ENCODE measurements at places on chromosomes 2 and 18. TPM values are rescaled to one million over a fixed set of nuclear protein-coding genes. Genes with fewer than 3 reads are reported as not detected.

The MBD5 gene
- total RNA-seq, result 13.2 TPM

The TBR1 gene
- total RNA-seq, result not detected

The EVA1A gene
- 3.2 TPM for total RNA-seq

The TYMS gene
- total RNA-seq, result 2.5 TPM

The EVX2 gene
- total RNA-seq, result not detected

The CCDC121 gene
- 3.0 TPM for total RNA-seq

The CDCA7 gene
- 0.16 TPM for total RNA-seq

The DOK6 gene
- total RNA-seq, result not detected

The IHH gene
- total RNA-seq, result not detected

The TNFRSF11A gene
- total RNA-seq, result not detected

The ATP6V1C2 gene
- not detected for total RNA-seq

The NEURL3 gene
- total RNA-seq, result not detected
